ENCODE measurements at places on chromosomes 6 and 20. TPM values are rescaled to one million over a fixed set of nuclear protein-coding genes. Genes with fewer than 3 reads are reported as not detected.

The HLA-DQA1 gene
- 8.5 TPM for total RNA-seq

The CLDN20 gene
- total RNA-seq, result not detected

DNA sequence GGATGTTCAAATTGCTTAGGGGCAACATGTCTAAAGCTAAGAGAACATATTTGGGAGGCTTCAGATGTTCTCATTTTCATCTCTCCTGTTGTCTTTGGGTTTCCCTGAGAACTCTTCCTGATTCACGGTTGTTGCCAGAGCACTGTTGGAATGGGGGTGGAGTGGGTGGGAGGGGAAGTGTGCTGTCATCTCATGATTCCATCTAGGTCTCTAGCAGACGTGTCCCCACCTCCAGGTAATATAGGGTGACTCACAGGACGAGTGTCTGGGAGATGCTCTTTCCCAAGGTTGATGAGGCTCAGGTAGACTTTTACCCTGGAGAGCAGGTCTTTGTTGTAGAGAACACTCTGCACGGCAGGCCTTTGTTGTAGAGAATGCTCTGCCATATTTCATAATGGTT is 636.9 kb downstream of the QKI start:
- DNase-seq, result no peak

- DNase-seq, result no peak
Measured at GRCh38 chr20:4435225-4435624, 286.5 kb upstream of the PRND start.

- peak; percentile 3 for DNase-seq
Measured at GRCh38 chr6:29892696-29893095, 49.6 kb upstream of the HLA-A start.

GRCh38 chr6:121963826-121964225 is 435.6 kb upstream of the HSF2 start:
- DNase-seq, result no peak

DNA sequence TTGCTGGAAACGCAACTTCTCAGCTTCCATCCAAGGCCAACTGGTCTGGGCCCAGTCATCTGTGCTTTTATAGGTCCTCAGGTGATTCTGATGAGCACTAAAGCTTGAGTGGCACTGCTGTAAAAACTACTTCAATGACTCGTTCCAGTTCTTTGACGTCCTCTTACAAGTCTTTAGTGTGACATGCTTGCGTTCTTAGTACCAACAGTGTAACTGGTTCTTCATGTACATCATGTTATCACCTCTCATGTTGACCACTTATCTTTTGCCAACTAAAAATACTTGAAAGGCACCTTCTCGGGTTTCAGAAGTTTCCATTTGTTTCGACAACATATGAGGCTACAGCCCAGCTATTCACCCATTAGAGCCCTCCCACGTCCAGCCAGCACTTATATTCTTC is 468.9 kb downstream of the PRKN start:
- DNase-seq, result no peak

GRCh38 chr6:84691978-84692623 is 72.3 kb downstream of the TBX18 start:
- DNase-seq, result no peak

All from liver (tissue), 10 donors.